ENCODE measurements at places on chromosomes 7 and 10. TPM values are rescaled to one million over a fixed set of nuclear protein-coding genes. Genes with fewer than 3 reads are reported as not detected.

DNA sequence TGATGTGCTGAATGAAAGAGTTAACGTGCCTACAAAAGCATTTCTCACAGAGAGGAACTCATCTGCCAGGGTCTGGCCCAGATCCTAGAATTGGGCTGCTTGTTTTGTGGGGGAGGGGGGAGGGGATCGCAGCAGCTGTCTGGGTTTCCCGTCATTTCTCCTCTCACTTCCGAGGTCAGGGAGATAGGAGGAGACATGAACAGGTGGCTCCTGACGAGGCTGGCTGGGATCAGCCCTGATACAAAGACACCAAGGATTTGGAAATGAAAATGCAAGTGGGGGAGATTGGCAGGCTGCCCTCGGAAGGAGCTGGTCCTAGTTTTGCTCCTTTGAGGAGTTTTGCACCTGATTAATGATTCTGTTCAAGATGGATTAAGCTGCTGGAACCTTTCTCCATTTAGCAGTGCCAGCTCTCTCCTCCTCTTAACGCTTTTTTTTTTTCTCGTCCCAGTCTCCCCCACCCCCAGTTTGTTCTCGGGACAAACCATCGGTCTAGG is 86.8 kb upstream of the KMT2C start:
- DNase-seq, result no peak

- DNase-seq, result no peak
These were observed 11.2 kb downstream of the DGKI start for GRCh38 chr7:137835486-137836112.

GRCh38 chr7:33351709-33352108 is 222.3 kb downstream of the BBS9 start:
- no peak for DNase-seq

DNA sequence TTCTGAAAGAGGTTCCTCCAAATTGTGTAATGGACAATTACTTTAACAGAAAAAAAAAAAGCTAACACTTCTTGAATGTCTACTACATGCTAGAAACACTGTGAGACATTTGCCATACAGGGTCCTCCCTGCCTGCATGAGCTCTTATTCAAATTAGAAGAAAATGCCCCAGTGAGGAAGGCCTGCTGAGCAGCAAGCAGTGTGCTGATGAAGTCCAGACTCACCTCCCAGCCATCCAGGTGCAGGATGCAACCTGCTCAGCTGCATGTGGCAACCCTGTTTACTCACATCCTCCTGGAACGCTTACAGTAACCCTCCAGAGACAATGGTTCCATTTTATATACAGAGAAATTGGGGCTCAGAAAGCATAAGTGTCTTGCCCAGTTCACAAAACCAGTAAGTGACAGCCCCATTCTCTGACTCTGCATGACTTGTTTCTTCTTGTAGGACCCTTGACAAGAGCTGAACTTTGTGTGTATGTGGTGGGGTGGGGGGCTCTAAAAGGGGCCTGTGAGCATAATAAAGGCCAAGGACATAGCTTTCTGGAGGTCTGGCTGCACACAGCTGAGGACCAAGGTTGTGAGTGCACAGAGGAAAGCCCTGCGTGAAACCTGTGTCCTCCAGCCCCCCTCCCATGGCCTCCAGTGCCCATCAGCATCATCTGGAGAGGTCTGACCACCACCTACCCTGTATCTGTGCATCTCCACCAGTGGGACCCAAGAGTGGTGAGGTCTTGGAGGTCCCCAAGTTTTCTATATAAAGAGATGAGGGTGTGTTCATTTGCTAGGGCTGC is 387.8 kb downstream of the GRID1 start:
- no peak for DNase-seq

DNA sequence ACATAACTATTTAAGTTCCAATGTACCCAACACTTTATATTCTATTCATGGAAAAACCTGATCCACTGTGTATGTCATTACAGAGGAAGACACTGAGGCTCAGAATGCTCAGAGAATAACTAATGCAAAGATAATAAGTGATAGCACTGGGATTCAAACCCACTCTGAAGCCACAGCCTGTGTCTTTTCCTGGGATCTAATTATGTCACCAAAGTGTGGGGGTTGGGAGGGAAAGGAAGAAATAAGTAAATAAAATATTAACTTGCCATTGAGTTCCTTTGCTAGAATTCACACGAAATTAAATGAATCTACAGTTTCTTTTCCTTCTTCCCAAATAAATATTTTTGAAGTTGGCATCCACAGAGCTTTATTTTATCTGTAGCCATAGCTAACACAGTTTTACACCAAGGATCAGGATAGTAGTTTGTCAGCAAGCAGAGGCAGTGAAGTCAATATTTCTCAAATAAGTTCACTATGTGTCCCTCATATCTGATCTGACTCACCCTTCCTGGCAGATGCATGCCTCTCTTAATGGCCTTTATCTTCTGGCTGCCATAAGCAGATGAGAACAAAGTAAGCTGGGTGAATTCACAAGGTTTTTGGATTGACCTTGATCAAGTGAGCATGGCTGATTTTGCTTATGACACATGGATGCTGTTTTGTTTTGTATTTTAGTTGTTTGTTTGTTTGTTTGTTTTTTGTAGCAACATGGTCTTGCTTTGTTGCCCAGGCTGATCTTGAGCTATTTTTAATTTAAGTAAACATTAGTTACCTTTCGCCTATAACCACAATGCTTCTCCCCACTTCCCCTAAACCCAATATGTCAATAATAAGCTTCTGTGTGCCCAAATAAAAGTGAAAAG is 6.3 kb downstream of the RAPGEF5 start:
- DNase-seq, result no peak

- no peak for DNase-seq
These were observed 20.5 kb downstream of the FBH1 start for GRCh38 chr10:5910323-5911100.

GRCh38 chr10:71538608-71539260 is 142.0 kb downstream of the CDH23 start:
- no peak for DNase-seq

- no peak for DNase-seq
These were observed 454.0 kb downstream of the NEBL start for GRCh38 chr10:20443094-20443493.

- no peak for DNase-seq
These were observed 1.9 kb upstream of the GPER1 start for GRCh38 chr7:1085910-1086421.

DNA sequence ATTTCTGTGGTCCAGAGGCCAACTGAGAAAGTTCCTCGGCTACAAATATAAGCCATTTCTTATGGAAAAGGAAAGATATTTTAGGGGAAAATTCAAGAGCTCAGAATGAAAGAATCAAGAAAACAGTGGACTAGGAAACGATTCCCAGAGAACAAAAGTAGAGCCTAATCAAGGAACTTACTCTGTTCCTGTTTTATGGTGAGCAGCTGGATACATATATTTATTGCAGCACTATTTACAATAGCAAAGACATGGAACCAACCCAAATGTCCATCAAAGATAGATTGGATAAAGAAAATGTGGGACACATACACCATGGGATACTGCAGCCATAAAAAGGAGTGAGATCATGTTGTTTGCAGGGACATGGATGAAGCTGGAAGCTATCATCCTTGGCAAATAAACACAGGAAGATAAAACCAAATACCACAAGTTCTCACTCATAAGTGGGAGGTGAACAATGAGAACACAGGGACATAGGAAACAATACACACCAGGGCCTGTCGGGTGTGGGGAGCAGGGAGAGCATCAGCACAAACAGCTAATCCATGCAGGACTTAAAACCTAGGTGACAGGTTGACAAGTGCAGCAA is 298.7 kb downstream of the THSD7A start:
- no peak for DNase-seq

DNA sequence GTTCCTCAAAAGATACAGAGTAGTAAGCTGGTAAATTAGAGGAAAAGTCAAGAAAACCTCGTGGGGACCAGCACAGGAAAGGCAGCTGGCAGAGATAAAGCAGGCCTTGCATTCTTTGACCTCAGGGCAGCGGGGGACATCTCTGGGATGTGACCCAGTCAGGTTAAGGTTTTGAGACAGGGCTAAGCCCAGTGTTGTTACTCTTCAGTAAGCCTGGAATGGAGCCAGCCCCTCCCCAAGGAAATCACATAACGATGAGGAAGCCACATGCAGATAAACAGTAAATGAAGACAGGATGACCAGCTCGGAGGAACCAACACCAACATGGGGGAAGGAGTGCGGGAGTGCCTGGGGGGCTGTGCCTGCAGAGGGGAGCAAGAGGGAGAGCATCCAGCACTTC is 99.6 kb downstream of the JAZF1 start:
- DNase-seq, result no peak

GRCh38 chr7:33062023-33062781 is at the start of gene NT5C3A:
Gene NT5C3A, minus strand, starts transcription at chr7:33062776. Its CDS starts 71 bp downstream, at chr7:33062705.
- no peak for DNase-seq

GRCh38 chr7:91043186-91043585 is 221.0 kb upstream of the FZD1 start:
- no peak for DNase-seq

DNA sequence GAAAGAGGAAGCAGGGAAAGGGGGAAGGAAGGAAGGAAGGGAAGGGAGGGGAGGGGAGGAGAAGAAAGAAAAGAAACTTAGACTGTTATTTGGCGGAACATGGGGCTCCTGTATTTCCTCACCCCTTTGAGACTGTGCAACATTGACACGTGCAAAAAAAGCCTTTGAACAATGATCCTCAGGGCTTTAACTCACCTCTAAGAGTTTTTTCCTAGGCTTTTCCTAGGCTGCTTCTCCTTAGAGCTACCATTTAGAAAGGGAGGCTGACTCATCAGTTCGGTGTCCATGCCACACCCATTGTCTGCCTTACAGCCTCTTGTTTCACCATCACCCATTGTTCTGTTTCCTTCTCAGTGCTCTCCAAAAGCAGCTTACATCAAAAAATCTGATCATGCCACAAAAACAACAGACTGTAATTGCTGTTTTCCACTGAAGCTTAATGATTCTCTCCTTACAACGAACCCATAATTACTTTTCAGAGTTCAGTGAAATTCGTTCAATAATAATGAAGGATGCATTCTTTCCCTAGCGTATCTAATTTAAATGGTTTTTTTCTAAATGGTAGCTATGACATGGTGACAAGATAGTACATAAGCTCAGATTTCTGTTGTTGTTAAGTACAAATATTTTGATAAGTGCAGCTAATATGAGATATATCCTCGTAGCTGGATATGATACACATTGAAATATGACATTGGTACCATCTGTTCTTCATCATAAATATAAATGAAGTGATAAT is 90.8 kb downstream of the PRLHR start:
- DNase-seq, result no peak

DNA sequence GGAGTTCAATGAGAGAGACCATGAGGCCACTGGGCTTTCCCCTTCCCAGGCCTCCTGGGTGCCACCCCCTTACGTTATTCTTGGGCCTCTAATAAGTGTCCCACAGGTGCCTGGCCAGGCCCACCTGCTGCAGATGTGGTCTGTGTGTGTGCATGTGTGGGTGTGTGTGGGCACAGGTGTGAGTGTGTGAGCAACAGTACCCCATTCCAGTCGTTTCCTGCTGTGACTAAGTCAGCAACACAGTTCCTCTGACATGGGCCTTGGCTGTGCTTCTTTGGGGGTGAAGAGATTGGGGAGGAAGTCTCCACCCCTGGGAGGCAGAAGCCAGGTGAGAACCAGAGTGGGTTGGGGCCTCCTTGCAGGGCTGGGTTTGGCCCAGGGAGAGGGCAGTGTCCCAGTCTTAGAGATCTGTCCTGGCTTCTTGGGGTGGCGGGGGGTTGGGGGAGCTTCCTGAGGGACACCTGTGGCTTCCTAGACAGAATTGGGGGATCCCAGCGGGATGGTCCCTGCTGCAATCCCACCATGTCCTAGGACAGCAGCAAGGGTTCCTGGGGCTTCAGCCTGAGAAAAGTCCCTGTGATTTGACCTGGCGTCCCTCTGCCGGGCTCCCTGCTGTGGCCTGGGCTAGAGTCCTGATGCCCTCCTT is 4.1 kb upstream of the PILRB start:
- DNase-seq, result no peak

DNA sequence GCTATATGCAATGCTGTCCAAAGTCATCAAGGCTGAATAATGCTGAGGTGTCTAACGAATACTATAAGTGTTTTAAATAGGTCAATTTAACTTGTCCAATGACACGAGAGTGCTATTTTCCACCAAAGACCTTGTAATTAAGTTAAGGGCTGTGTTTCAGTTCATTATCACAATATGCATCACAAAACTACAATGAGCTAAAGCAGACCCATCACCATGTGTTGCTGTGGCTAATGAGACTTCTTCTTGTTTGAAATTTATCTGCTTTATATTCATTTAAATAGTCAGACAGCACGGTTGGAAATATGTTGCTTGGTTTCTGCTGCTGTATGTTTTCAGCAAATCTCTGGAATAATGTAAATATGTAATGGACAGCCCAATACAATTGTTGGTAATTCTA is 292.5 kb upstream of the VSTM2A start:
- no peak for DNase-seq

- DNase-seq, result no peak
These were observed 238.7 kb downstream of the MAD1L1 start for GRCh38 chr7:1993776-1994740.

DNA sequence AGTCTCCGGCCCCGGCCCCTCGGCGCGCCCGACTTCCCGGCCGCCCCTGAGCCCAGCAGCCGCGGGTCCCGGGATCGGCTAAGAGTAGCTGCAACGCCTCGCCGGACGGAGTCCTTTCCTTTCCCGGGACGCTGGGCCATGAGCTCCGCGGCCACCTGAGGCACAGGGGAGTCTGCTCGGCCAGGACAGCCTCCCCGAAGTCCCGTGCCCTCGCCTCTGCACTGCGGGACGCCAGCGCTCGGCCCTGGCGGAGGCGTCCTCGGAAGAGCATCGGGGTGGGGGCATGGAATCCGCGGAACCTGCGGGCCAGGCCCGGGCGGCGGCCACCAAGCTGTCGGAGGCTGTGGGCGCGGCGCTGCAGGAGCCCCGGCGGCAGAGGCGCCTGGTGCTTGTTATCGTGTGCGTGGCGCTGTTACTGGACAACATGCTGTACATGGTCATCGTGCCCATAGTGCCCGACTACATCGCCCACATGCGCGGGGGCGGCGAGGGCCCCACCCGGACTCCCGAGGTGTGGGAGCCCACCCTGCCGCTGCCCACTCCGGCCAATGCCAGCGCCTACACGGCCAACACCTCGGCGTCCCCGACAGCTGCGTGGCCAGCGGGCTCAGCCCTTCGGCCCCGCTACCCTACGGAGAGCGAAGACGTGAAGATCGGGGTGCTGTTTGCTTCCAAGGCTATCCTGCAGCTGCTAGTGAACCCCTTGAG is 502 bp downstream of the SLC18A3 start:
- DNase-seq, result no peak

GRCh38 chr7:95357623-95358022 is 33.3 kb upstream of the PON1 start:
- DNase-seq, result no peak

ACSM6 gene
- not detected for total RNA-seq

TAF5 gene
- total RNA-seq, result 3.2 TPM

HOXA10 gene
- 0.56 TPM for total RNA-seq

GHITM gene
- total RNA-seq, result 139 TPM

SPDYE5 gene
- not detected for total RNA-seq

UCMA gene
- total RNA-seq, result not detected

TMEM229A gene
- total RNA-seq, result not detected

FXYD4 gene
- not detected for total RNA-seq

PRR15 gene
- total RNA-seq, result 24.4 TPM

RELN gene
- total RNA-seq, result 1.2 TPM

HOXA11 gene
- not detected for total RNA-seq

SEMA3D gene
- total RNA-seq, result 5.2 TPM

UBTD1 gene
- total RNA-seq, result 17.6 TPM

NAT16 gene
- total RNA-seq, result not detected

PTPRZ1 gene
- total RNA-seq, result 0.32 TPM

RHOBTB1 gene
- total RNA-seq, result 9.5 TPM

LIPN gene
- total RNA-seq, result not detected

PSD gene
- total RNA-seq, result not detected

ACSL5 gene
- total RNA-seq, result 53.4 TPM

SRI gene
- 102 TPM for total RNA-seq

LBX1 gene
- total RNA-seq, result not detected

CFAP70 gene
- total RNA-seq, result 2.9 TPM

CCDC172 gene
- not detected for total RNA-seq

Measured in omental fat pad (tissue), 4 donors.